ENCODE measurements at places on chromosomes 2 and 18.

DNA sequence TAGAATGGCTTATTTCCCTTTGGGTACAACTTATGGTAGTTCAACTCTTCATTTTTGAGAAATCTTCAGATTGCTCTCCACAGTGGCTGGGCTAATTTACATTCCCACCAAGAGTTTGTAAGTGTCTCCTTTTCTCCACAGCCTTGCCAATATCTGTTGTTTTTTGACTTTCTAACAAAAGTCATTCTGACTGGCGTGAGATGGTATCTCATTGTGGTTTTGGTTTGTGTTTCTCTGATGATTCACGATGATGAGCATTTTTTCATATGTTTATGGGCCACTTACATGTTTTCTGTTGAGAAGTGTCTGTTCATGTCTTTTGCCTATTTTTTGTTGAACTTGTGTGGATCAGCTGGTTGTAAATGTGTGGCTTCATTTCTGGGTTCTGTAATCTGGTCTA lies 871.0 kb downstream of the EPHA4 start:
- ATAC-seq = peak; percentile 54

DNA sequence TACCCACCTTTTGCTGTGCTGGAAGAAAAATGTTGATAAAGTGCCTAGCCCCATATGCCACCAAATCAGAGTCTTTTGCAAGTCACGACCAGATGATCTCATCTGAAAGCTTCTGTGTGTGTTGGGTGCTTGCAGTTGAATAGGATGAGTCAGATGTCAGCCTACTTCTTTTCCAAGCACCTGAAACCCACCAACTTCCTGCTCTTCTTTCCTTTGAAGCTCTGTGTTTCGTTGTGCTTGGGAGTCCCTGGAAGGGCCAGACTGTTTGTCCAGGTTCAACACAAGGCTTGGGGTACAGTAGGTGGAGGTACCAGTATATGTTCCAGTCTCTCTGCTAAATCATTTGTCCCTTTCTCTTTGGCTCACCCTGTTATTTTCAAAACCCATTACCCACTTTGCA lies 36.8 kb upstream of the LCLAT1 start:
- ATAC-seq = peak; percentile 90

- no peak for ATAC-seq
These were observed 78.8 kb downstream of the HNRNPLL start for GRCh38 chr2:38523728-38524437.

- ATAC-seq = no peak
These were observed 442.4 kb downstream of the EPHA4 start for GRCh38 chr2:221129657-221130056.

DNA sequence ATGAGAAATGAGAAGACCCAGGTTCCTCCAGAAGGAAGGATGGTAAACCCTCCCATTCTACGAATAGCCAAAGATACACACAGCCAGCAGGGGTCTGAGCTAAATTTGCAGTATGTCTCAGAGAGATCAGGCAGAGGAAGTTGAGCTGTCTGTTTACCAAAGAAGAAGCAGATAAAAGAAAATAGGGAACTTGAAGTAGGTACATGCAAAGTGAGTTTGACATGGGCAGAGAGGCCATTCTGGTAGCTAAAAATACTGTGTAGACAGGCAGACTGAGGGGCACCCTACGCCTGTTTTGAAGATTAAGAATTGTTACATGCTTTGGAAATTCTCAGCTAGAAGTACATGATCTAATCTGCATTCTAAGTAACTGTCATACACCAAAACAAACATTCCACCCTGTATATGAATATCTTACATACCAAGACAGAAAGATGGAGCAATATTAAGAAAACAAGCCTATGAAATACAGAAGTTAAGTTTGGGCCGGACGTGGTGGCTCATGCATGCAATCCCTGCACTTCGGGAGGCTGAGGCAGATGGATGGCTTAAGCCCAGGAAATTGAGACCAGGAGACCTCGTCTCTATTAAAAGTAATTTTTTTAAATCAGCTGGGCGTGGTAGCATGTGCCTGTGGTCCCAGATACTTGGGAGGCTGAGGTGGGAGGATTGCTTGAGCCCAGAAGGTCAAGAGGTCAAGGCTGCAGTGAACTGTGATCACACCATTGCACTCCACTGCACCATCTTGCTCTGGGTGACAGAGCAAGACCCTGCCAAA lies 157.9 kb downstream of the ANKRD44 start:
- ATAC-seq = peak; percentile 22

DNA sequence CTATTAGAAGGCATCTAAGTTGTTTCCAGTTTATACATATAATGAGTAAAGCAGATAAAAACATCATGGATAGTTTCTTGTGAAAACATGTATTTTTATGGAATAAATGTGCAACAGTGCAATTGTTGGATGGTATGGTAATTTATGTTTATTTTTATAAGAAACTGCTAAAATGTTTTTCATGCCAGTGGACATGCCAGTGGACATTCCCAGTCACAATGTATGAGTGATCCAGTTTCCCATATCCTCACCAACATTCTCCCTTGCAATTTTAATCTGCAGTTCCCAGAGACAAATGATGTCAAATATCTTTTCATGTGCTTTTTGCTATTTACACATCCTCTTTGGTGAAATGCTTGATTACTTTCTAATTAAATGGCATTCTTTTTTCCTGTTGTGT lies 818.6 kb downstream of the SUCLG1 start:
- ATAC-seq = no peak

- ATAC-seq = no peak
These were observed 2.4 kb downstream of the CYP26B1 start for GRCh38 chr2:72145289-72145657.

DNA sequence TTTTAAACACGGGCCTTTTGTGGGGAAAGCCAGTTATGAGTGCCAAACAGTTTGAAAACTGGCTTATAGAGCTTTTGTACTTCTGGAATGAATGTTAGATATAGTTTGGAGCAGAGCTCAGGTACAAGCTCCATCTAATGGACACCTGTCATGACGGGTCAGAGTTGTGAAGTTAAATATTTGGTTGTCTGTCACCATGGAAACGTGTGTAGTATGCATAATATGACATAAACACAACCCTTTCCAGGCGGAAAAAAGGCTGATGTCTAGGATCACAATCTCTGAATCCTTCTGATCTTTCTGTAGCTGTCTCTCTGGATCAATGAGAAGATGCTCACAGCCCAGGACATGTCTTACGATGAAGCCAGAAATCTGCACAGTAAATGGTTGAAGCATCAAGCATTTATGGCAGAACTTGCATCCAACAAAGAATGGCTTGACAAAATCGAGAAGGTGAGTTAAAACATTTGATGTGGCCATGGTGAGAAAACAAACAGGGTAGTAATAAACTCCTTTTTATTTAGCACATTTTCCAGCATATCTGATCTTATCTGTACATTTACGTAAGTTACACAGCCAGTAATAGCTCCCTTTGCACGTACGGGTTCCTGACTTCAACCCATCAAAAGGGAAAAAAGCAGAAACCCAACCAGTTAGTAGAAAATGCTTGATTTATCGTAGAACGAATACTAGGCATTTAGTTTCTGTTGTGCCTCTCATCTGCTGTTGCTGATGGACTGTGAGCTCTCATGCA lies 80.6 kb upstream of the EML6 start:
- ATAC-seq = peak; percentile 19

GRCh38 chr2:94993176-94994062 lies 32.1 kb upstream of the MAL start:
- no peak for ATAC-seq

DNA sequence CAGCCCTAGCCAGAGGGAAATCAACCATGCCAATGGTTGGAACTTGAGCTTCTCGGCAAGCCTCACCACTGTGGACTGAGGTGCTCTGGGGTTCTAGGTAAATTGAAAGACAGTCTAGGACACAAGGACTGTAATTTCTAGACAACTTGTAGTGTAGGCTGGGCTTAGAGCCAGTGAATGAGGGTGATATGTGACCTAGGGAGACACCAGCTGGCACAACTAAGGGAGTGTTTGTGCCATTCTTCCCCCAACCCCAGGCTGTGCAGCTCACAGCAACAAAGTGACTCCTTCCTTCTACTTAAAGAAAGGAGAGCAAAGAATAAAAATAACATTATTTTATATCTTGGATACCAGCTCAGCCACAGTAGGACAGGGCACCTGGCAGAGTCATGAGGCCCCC lies 1690.7 kb upstream of the TMEFF2 start:
- no peak for ATAC-seq

DNA sequence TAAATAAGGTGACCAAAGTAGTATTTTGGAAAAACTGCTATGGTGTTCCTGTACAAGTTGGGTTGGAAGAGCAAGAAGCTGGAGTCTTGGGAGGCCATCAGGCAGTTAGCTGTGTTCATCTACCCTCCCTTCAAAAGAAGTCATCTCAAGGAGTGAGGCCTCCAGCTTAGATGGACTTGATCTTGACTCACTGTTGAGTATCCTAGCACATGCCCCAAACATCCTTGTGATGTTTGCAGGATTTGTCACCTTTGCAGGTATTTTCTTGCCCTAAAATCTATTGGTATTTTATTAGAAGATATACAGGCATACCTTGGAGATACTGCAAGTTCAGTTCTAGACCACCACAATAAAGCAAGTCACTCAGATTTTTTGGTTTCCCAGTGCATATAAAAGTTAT lies 30.2 kb downstream of the RNMT start:
- ATAC-seq = no peak

DNA sequence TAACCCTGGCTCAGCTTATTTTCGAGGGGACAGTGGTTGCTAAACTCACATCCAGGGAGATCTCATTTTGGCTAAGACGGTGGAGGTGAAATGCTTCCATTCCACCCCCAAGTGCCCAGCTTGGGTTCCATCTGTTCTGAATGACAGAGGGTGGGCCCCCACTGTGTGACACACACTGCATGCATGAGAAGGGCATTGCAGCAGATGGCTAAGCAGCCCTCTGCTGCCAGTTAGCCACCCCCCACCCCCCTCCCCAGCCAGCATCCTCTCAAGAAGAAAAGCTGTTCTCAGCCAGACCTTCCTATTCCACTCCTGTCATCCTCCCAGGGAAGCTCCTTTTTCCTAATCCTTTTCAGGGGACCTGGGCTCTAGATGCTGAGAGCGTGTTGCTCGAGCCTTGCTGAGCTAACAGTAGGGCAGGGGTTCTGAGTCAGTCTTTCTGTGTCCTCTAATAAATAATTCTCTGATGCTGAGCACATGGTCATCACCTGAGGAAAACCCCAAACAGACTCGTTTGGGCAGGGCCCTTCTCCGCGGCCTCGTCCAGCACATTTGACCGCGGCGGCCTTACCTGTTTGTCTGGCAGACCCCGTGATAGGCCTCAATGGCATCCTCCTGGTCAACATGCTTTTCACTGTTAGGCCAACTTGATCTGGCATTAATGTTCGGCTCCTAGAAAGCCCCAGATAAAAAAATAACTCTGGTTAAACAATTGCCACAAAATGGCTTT lies 49.5 kb upstream of the ACAA2 start:
- no peak for ATAC-seq

- ATAC-seq = no peak
These were observed 160.6 kb upstream of the RMP24 start for GRCh38 chr18:35811896-35812295.

- no peak for ATAC-seq
These were observed 326.2 kb downstream of the NYAP2 start for GRCh38 chr2:225725726-225726125.

GRCh38 chr2:109510136-109511028 lies 103.4 kb downstream of the SEPTIN10 start:
- peak; percentile 27 for ATAC-seq

- no peak for ATAC-seq
These were observed 65.1 kb downstream of the SRBD1 start for GRCh38 chr2:45545943-45546342.

GRCh38 chr2:33521791-33522281 lies 45.4 kb downstream of the RASGRP3 start:
- no peak for ATAC-seq

- no peak for ATAC-seq
These were observed 290.8 kb upstream of the CHAC2 start for GRCh38 chr2:53476834-53477233.

- ATAC-seq = no peak
These were observed 186.4 kb downstream of the MREG start for GRCh38 chr2:215826838-215827441.

- no peak for ATAC-seq
These were observed 50.8 kb downstream of the FAM228A start for GRCh38 chr2:24225499-24226242.

DNA sequence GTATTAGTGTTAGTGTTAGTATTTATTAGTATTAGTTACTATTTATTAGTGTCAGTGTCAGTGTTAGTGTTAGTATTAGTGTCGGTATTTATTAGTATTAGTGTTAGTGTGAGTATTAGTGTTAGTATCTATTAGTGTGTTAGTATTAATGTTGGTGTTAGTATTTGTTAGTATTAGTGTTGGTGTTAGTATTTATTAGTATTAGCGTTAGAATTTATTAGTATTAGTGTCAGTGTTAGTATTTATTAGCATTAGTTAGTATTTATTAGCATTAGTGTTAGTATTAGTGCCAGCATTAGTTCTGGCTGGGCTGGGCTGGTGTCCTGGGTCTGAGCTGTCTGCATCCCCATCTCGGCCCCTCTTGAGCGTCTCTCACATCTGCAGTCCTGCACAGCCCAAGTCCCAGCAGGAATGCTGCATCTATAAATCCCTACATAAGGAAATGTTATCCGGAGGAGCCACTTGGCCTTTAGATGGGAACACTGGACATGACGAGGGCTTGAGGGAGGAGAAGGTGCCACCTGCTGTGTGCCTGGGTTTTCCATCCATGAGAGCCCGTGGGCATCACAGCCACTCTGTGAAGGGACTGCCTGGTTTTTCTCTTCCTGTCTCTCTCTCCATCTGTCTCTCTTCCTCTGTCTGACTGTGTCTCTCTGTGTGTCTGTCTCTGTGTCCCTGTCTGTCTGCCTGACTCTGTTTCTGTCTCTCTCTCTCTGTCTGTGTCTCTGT lies 33.6 kb downstream of the TWIST2 start:
- peak; percentile 68 for ATAC-seq

GRCh38 chr2:41729800-41730364 lies 317.9 kb upstream of the PKDCC start:
- ATAC-seq = no peak

DNA sequence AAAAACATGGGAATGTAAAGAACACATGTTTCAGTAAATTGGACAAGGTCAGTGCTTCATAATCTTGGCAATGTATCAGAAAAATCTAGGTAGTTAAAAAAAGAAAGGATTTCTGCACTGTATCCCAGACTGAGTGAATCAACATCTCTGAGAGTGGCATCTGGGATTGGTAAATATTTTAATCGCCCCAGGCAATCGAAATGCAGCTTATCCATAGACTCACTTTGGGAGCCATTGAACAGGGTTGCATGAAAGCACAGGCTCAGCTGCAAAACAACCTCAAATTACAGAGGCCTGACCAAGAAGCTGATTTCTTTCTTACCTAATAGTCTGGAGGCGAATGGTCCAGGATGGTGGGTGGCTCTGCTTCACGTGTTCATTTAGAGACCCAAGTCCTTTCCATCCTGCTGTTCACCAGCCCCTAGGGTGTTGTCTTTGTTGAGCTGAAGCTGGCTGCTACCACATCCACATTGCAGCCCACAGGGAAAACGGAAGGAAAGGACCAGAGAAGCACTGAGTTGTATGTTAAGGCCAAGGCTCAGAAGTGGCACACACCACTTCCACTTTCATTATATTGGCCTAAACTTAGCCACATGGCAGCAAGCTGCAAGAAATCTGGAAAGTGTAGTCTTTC lies 59.0 kb downstream of the MOGAT1 start:
- ATAC-seq = no peak
